Stimulated activated CD8-positive, alpha-beta memory T cell treated with anti-CD3 and anti-CD28 coated beads, Interleukin-15, amount 100 ng/mL, for 4 hours (primary cell): ENCODE measurements at places on chromosomes 7 and 10.

DNA sequence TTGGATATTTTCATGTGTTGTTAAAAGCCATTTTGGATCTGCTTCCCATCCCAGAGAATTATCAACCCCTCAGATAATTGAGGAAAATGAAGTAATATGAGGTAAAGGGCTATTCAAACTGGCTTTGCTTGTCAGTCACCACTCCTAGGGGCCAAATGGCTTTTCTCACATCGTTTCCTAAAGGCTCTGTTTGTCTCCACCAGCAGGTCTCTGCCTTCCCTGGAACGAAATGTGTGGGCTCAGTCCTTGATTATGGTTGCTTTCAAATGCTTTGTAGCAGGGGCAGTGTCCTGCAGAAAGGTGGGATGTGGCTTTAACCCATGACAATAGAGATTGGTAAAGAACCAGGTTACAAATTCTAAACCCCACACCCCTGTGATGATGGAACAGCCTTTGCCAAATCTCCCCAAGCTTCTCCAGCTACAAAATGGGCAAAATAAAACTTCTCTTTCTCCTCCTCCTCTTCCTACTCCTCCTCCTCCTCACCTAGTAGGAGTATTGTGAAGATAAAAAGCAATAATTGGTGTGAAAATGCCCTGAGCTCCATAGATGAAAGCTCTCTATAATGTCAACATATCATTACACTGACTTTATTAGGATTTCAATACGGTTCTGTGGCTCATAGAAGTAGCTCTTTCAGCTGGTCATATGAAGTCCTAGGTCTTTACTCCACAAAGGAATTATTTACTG lies 127.6 kb downstream of the CHN2 start:
- no peak for DNase-seq

DNA sequence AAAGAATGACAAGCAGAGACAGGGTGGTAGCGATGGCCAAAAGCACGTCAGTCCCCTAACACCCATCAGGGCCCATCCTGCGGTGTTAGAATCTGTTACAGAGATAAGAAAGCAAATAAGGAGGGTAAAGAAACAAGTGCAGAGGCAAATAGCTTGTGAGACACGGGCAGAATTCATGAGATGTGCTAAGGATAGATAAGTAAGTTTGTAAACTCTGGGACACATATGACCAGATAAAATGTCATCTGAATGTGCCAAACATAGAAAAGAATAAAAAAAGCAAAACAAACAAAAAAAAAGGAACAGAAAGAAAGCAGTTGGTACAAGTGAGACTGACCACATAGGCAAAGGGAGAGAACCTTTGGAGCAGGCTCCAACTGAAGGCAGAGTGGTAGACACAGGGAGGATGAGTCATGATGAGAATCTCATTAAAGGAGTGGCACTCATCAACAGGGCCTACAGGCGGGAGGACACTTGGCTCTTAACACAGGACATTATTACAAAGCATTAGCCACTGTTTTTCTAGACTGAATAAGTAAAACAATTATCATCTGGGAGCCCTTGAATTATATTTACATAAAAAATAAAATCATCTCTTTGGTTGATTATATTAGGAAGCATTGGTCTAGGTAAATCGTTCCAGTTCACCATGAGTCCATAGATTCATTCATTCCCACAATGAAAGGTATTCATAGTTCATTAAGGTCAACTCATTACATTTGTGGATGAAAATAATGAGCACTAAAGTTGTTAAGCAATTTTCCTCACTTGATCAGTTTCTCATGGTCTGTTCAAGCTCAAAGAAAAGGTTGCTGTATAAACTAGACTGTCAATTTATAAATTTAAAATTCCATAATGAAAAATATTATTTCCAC lies 21.5 kb upstream of the EPHB6 start:
- DNase-seq: no peak

DNA sequence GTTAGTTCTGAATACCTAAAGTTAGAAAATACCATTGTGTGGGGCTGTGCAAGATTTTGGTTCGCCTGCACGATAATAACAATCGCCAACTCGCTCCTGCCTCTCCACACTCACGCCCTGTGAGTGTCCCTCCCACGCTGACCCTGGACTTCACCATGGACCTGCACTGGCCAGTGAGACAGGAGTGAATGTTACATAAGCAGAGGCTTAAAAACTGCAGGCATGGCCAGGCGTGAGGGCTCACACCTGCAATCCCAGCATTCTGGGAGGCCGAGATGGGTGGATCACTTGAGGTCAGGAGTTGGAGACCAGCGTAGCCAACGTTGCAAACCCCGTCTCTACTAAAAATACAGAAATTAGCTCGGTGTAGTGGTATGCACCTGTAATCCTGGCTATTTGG lies 68.4 kb downstream of the TCERG1L start:
- DNase-seq: no peak

GRCh38 chr10:6038071-6038631 lies 24.0 kb downstream of the IL2RA start:
- DNase-seq: no peak

DNA sequence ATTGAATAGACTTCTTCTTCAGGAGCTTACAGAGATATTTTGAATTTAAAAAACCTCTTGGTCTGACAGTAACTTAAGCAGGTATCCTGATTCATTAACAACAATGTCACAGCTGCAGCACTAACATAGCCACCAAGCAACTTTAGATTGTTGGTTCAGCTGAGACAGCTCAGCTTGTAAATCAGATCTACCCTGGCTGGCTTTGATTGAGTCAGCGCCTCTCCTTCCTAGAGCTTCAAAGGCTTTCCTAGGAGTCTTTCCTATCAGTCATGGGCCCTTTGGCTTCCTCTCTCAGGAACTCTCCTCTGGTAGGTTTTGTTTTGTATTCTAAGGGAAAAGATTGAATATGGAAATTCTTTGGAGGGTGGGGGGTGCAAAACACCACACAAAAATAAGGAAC lies 70.7 kb upstream of the STEAP4 start:
- DNase-seq: no peak

- DNase-seq: no peak
Observed at GRCh38 chr10:43024524-43024923, 52.3 kb upstream of the RET start.

DNA sequence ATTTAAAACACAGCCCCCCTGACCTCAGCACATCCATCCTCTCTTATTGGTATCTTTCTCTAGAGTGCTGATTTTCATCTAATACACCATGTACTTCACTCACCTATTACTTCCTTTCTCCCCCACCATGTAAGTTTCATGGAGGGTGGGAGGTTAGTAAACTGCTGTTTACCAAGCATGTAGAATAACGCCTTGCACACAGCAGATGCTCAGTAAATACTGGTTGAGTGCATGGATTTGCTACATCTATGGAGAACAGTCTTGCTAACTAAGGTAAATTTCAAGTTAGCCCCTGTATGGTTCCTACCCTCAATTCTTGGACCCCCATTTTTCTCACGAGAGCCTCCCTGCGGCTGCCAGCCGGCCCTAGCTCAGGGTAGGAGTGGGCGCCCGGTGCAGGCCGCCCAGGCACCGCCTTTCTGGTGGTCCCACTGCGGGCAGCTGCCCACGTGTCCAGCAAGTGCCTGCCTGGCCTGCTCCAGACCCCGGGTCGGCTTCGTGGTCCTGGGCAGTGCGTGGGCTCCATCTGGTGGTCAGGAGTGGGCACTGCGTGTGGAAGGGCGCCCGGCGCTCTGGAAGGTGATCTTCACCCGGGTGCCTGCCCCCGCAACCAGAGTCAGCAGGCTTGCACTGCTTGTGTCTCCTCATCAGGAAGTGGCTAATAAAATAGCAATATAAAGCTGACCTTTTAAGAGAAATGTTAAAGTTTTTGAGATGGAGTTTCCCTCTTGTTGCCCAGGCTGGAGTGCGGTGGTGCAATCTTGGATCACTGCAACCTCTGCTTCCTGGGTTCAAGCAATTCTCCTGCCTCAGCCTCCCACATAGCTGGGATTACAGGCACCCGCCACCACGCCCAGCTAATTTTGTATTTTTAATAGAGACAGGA lies 63.4 kb upstream of the DNAJB6 start:
- DNase-seq: peak; percentile 31

DNA sequence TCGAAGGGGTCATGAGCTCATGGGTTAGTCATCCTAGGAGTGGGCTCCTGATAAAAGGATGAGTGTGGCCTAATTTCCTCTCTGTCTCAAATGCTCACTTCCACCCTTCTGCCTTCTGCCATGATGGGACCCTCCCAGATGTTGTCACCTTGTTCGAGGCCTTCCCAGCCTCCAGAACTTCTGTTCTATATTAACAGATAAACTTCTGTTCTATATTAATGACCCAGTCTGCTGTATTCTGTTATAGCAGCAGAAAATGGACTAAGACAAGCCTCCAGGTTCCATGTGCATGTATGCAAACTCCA lies 583.2 kb downstream of the GLRX3 start:
- no peak for DNase-seq
